Naive thymus-derived CD4-positive, alpha-beta T cell (primary cell): ENCODE measurements at places on chromosomes 7 and 10. TPM values are rescaled to one million over a fixed set of nuclear protein-coding genes. Genes with fewer than 3 reads are reported as not detected.

DNA sequence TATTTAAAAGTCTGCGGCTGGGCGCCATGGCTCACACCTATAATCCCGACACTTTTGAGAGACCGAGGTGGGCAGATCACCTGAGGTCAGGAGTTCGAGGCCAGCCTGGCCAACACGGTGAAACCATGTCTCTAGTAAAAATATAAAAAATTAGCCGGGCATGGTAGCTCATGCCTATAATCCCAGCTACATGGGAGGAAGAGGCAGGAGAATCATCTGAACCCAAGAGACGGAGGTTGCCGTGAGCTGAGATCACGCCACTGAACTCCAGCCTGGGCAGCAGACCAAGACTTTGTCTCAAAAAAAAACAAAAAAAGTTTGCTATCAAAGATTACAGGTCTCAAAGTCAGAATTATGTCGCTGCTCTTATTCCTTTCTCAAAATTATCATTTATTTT lies 55.5 kb downstream of the HIBADH start:
- no peak overlapping the region for H3K27ac ChIP-seq
- H3K4me1 ChIP-seq: no peaks in the 10 kb centered on the region
- no peaks in the 10 kb centered on the region for H3K36me3 ChIP-seq
- H3K27me3 ChIP-seq: no peaks in the 10 kb centered on the region

Gene ANKRD2
- total RNA-seq: not detected

GRCh38 chr7:108291791-108292440 lies 161.8 kb upstream of the LAMB4 start:
- H3K4me1 ChIP-seq: no peaks in the 10 kb centered on the region
- no peaks in the 10 kb centered on the region for H3K36me3 ChIP-seq
- H3K4me3 ChIP-seq: no peak overlapping the region
- no peaks in the 10 kb centered on the region for H3K27me3 ChIP-seq
- DNase-seq: no peak

GRCh38 chr10:132764108-132764507 lies 21.8 kb downstream of the NKX6-2 start:
- no peaks in the 10 kb centered on the region for H3K27me3 ChIP-seq
- no peaks in the 10 kb centered on the region for H3K36me3 ChIP-seq
- no peak overlapping the region for H3K4me3 ChIP-seq
- H3K4me1 ChIP-seq: no peaks in the 10 kb centered on the region

DNA sequence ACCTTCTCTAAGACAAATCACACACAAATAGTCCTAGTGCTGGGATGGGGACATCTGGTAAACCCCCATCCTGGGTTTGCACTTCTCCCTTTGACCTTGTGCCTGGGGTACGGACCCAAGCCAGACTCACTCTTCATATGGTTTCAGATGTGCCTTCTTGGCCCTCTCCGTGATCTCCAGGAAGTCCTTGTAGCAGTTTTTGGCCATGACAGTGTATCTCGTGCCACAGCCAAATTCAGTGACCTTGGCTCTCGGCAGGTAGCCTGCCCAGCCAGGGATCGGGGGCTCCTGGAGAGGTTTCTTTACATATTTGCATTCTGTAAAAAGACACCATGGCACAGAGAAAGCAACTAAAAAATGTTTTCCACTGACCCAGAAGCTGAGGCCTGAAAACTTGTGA lies 43.9 kb downstream of the PNLIPRP2 start:
- H3K27ac ChIP-seq: no peak overlapping the region
- H3K4me1 ChIP-seq: no peaks in the 10 kb centered on the region
- H3K27me3 ChIP-seq: peaks cover 2% of the 10 kb centered on the region

Gene ZC3HAV1L
- 0.40 TPM for total RNA-seq

DNA sequence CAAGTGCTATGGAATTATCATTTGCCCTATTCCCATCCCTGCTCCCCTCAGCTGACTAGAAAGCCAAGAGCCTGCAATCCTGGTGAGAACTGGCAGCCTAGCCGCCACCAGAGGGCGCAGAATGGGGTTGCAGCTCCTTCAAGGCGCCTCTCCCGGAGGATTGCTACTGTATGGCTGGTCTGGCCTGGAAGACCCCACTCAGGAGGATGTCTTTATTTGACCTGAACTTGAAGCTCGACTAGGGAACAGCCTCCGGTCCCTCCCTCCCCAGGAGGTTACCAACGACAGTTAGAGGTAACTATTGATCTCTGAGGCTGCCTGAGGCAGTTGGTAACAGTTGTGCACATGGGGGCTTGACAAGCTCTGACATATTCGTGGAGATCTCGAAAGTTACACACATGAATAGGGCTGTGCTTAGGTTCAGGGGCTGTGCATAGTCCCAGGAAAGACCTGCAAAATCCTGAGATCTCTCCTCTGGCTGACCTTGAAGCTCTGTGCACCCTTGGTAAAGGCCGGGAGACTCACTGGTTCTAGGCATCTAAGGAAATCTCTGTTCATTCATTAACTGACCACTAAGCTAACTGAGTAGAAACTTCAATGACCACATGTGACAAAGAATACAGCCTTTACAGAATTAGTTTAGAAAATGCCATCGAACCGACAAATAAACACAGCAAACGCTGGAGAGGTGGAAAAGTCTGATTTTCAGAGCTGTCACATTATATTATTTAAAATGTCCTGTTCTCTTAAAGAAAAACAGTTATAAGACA lies 65.7 kb downstream of the TSPAN12 start:
- DNase-seq: peak; percentile 6
- H3K27ac ChIP-seq: no peak overlapping the region
- H3K27me3 ChIP-seq: no peaks in the 10 kb centered on the region
- no peak overlapping the region for H3K4me3 ChIP-seq
- no peaks in the 10 kb centered on the region for H3K4me1 ChIP-seq
- H3K36me3 ChIP-seq: no peaks in the 10 kb centered on the region

- no peak for DNase-seq
- no peaks in the 10 kb centered on the region for H3K27me3 ChIP-seq
Observed at GRCh38 chr7:31107106-31108090, 55.3 kb downstream of the ADCYAP1R1 start.

DNA sequence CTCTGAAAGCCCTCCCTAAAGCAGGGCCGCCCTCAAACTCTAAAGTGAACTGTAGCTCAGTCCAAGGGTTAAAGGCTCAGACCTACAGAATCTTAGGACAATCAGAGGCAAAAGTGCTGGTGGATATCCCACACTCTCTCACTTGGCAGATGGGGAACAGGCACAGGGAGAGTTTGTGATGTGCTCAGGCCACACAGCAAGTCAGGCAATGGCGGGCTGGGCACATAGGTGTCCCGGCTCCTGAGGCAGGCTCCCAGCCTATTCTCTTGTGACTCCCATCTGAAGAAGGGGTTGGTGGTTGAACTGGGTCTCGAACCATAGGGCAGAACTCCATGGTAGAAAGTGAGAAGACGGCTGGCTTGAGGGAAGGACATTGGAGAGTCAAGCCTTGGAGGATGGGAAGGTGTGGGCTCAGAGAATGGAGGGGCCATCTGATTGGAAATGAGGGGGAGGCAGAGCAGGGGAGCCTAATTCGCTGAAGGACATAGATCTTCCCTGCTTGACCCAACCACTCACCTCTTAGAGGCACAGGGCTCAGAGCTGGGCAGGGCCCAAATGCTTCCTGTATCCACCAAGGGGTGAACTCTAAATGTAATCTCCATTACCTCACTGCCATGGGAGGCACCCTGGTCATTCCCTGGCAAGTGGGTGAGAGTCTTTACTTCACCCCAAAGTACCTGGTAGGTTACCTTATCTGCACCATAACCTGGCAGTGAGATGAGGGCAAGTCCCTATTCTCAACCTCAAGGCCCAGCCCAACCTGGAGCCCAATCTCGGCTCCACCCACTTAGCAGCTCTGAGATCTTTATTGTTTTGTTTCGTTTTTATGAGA lies 4.9 kb upstream of the ZMIZ1 start:
- no peaks in the 10 kb centered on the region for H3K27me3 ChIP-seq
- H3K36me3 ChIP-seq: no peaks in the 10 kb centered on the region
- H3K4me1 ChIP-seq: peaks cover 28% of the 10 kb centered on the region

- DNase-seq: no peak
- no peaks in the 10 kb centered on the region for H3K27me3 ChIP-seq
- no peak overlapping the region for H3K27ac ChIP-seq
- H3K4me1 ChIP-seq: no peaks in the 10 kb centered on the region
- no peak overlapping the region for H3K4me3 ChIP-seq
- H3K36me3 ChIP-seq: no peaks in the 10 kb centered on the region
Observed at GRCh38 chr10:112732277-112732921, 217.6 kb upstream of the TCF7L2 start.

GRCh38 chr10:81524467-81524866 lies 350.5 kb upstream of the NRG3 start:
- H3K36me3 ChIP-seq: no peaks in the 10 kb centered on the region
- no peaks in the 10 kb centered on the region for H3K4me1 ChIP-seq
- H3K4me3 ChIP-seq: no peak overlapping the region
- DNase-seq: no peak

Gene VSTM2A
- not detected for total RNA-seq

DNA sequence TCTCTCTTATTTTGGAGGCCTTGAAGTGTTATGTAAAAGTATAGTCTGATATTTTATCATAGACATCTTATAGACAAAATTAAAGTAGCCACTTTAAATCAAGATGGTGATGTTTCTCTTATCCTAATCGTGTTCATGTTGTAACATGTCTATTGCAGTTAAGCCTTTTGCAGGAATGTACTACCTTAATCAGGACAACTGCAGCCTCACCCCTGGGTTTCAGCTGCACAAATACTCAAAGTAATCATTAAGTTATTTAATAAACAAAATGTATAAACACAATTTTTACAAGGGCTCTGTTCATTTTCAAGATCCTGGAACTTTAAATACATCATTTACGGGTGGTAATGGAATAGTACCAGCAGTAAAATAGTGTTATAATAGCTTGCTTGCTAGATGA lies 14.4 kb upstream of the KIF5B start:
- no peak overlapping the region for H3K27ac ChIP-seq
- H3K36me3 ChIP-seq: no peaks in the 10 kb centered on the region
- H3K27me3 ChIP-seq: no peaks in the 10 kb centered on the region

DNA sequence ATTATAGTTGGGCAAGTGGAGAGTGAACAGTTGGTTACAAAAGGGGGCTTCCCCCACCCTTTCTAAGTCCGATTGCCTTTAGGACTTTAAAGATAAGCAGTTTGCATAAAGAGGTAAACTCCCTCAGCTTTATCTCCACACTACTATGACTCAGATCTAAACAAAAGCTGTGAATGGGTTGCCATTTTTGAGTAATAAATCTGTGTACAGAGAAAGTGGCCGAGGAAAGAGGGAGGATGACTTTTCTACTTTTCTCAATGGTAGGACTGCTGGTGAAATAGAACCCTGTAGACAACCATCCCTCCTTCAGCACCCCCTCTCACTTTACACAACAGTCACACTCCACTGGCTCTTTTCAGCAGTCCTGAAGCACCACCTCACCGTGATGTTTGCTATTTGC lies 71.2 kb downstream of the DNMBP start:
- H3K36me3 ChIP-seq: no peaks in the 10 kb centered on the region
- H3K27me3 ChIP-seq: no peaks in the 10 kb centered on the region
- no peak for DNase-seq
- H3K4me1 ChIP-seq: no peaks in the 10 kb centered on the region
- H3K4me3 ChIP-seq: no peak overlapping the region

Gene ARHGEF35
- 4.0 TPM for total RNA-seq

GRCh38 chr7:27212497-27213432 lies 12.9 kb upstream of the HOXA13 start:
- no peak overlapping the region for H3K27ac ChIP-seq
- H3K27me3 ChIP-seq: peaks cover 49% of the 10 kb centered on the region
- H3K36me3 ChIP-seq: no peaks in the 10 kb centered on the region
